Activated CD4-positive, alpha-beta memory T cell treated with anti-CD3 and anti-CD28 coated beads for 36 hours (primary cell): ENCODE measurements at places on chromosomes 1 and 21.

DNA sequence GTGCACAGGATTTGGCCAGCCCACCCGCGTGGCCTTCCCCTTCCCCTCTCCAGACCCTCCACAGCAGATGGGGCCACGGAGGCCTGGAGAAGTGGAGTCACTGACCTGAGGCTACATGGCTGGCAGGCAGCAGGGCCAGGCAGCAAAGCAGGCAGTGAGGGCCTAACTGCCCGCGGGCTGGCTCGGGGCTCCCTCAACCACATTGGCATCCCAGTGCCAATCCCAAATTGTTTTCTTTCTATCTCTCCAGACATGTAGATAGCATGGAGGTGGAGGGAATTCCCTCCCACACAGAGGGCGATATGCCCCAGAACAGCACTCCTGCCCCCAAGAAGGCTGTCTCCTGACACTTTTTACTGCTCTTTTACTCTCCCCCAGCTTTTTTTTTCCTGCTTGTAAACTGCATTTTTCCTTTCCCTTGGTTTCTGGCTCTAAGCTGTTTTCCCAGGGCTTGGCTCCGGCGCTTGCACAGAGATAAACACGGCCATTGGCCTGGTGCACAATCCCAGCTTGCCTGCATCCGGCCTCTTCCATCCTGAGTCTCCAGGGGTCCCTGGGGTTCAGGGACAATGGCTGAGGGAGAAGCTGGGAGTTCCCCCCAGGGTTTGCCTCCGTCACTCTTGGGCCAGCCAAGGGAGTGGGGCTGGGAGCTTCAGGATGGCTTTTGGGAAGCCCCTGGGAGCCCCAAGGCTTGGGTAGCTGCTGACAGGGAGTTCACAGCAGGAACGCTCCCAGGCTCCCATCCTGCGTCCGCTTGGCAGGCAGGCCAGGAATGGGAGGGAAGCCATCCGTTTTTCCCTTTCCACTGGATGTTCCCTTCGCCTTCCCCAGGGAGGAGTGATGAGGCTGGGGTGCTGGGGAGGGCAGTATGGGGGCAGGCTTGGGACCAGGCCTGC, 7.0 kb downstream of the EPHX1 start:
- no peak overlapping the region for H3K4me3 ChIP-seq
- no peaks in the 10 kb centered on the region for H3K27me3 ChIP-seq
- no peaks in the 10 kb centered on the region for H3K4me1 ChIP-seq
- H3K27ac ChIP-seq: no peak overlapping the region
- no peaks in the 10 kb centered on the region for H3K36me3 ChIP-seq

- DNase-seq: no peak
- no peak overlapping the region for H3K27ac ChIP-seq
- H3K27me3 ChIP-seq: peaks cover 8% of the 10 kb centered on the region
- no peaks in the 10 kb centered on the region for H3K36me3 ChIP-seq
Measured at GRCh38 chr1:41480204-41481108, 4.0 kb downstream of the EDN2 start.

DNA sequence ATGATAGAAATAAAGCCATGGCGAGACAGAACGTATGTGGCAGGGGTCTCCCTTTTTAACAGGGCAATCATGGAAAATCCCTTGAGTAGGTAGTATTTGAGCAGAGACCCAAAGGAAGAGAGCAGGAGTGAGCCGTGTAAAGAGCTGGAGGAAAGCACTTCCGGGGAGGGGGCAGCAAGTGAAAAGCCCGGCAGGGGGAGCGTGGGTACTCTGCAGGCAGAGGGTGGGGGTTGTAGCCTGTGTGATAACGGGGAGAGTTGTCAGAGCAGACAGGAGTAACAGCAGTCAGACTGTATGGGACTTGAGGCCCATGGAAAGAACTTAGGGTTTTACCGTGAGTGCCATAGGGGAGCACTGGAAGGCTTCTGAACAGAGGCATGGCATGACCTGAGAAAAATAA, 51.1 kb upstream of the LDLRAP1 start:
- peaks cover 19% of the 10 kb centered on the region for H3K36me3 ChIP-seq
- no peaks in the 10 kb centered on the region for H3K27me3 ChIP-seq
- no peak overlapping the region for H3K27ac ChIP-seq

DNA sequence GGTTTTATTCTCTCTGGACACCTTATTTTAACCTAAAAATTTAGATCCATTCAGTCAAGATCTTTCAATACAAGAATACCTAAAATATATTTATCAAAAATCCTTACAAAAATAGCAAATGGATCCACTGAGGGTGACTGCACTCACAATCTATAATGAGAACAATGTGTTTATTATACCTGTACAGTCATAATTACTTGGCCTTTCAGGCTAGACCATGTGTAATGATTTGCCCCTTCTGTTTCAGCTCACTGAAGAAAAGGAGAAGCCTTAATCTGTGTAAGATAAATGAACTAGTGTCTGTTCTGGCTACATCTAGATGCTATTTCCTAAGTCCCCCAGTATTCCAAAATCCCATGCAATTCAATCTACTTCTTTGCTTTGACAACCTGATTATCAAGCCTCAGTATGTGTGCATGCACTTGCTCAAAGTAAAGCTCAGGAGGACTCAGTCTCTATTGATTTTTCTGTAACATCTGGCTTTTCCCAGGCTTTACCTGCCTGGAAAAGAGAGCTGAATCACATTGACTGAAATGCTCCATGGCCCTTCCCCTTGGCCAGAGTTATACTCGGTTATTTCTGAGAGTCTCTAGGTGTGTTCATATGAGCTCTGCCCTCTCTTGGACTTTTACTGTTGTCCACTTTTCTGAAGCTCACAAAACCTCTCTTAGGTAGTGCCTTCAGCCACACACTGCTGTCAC, 27.6 kb downstream of the CRP start:
- no peaks in the 10 kb centered on the region for H3K4me1 ChIP-seq
- no peak overlapping the region for H3K4me3 ChIP-seq
- no peak overlapping the region for H3K27ac ChIP-seq
- H3K27me3 ChIP-seq: peaks cover 8% of the 10 kb centered on the region
- H3K36me3 ChIP-seq: no peaks in the 10 kb centered on the region

DNA sequence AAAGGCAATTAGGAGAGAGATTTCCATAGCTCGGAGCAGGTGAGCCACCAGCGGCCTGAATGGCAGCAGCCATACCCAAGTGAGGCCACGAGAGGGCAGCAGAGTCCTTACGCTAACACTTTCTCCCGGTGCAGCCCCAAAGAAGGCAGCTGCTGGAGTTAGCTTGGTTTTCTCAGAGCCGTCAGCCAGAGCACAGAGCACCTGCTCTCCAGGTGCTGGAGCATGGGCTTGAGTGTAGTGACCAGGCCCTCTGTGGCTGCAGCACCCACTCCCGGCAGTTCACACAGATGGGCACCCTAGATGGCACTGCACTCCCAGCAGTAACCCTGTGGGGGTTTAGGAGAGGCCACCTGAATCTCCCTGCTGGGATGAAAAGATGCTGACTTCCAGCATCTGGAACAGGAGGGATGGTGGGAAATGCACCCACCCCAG, 45.8 kb downstream of the TMCC2 start:
- no peaks in the 10 kb centered on the region for H3K36me3 ChIP-seq
- no peak overlapping the region for H3K27ac ChIP-seq
- H3K4me3 ChIP-seq: no peak overlapping the region
- peaks cover 30% of the 10 kb centered on the region for H3K4me1 ChIP-seq
- no peaks in the 10 kb centered on the region for H3K27me3 ChIP-seq
- DNase-seq: peak; percentile 91

DNA sequence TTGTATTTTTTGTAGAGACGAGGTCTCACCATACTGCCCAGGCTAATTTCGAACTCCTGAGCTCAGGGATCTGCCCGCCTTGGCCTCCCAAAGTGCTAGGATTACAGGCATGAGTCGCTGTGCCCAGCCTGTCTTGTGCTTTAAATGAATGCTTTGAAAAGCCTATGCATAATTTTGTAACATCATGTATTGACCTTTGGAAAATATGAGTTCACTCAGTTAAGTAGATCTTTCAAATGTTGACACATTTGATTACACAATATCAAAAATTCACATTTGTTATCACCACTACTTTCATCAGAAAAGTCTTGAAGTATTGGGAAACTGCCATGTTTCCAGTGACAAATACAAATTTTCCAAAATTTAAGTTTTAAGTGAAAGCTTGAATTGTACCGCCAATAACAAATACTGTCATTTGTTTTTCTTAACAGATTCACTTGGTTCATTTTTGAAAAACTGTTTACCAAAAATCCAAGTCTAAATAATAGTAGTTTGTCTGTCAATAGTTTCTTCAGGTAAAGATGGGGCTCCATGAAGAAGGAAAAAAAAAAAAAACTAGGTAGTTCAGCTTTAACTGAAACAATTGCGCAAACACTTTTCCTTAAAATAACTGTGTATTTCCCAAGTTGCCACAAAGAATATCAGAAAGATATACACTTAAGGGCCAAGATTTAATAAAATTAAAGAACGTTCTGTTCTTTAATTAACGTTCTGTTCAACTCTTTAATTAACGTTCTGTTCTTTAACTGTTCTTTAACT, 233.2 kb upstream of the NR5A2 start:
- DNase-seq: no peak
- H3K27ac ChIP-seq: no peak overlapping the region
- H3K36me3 ChIP-seq: no peaks in the 10 kb centered on the region
- H3K4me3 ChIP-seq: no peak overlapping the region
- H3K27me3 ChIP-seq: no peaks in the 10 kb centered on the region
- H3K4me1 ChIP-seq: no peaks in the 10 kb centered on the region

DNA sequence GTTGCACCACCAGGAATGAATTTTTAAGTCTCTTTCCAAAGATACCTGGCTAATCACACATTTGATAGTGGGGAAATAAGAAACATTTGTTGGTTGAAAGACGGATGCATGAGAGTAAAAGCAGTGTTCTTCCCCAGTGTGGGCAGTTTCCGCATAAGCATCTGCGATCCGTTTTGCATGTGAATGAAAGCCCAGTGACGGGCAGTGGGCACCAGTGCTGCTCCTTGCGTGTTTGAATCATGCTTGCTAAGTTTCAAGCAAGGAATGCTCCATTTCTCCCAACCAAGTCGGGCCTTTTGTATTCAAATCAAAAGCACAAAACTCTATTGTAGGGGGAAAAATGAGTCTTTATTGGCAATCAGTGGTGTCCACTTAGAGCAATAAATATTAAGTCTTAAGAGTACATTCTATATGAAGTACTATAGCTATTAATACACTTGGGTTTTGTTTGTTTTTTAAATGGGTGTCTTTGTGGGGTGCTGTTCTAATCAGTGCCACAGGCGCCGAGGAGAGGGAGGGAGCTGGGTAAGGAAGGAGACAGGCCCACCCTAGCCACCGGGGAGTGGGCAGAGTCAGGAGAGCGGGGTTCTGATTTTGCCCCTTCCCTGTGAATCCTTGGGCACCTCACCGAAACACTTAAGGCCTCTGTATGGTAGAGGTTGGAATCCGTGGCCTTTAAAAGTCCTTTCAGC, 750 bp upstream of the PTGFRN start:
- H3K27me3 ChIP-seq: no peaks in the 10 kb centered on the region
- DNase-seq: no peak
- H3K4me1 ChIP-seq: peaks cover 2% of the 10 kb centered on the region

DNA sequence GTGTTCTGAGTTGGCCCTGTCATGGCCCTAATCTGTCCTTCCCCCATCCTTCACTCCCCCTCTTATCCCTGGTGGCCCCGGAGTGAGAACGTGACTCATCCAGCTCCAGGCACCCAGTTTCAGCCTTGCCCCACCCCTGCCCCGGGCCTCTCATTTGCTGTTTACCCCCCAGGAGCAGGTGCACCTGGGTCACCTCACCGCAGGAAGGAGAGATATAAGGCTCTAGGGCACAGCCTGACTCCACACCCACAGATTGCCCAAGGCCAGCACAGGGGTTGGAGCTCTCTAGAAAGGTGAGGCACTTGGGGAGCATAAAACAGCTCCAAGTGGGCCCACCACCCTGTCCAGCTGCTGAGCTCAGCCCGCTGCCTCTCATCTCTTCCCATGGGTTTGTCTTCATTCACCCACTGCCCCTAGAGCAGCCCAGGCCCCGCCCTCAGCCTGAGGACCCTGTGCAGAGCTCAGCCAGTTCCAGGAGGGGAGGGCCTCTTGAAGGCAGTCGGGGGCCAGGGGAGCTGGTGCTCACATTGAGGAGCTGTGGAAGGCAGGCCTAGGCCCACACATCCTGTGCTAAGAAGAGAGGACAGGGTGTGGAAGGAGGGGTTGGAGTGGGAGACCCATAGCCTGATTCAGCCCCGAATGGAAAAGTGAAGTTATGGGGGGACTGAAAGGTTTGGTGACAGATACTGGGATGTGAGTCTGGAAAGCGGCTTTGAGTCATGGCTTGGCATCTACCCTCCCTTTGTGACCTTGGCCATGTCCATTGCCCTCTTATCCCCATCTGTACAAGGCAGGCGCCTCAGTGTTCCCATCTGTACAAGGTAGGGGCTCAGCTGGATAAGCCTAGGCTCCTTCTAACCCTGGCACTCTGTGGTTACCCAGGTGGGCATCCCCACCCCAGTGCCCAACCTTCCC, 16.1 kb upstream of the GPR37L1 start:
- H3K4me3 ChIP-seq: no peak overlapping the region
- no peaks in the 10 kb centered on the region for H3K36me3 ChIP-seq
- no peak for DNase-seq
- H3K27ac ChIP-seq: no peak overlapping the region

DNA sequence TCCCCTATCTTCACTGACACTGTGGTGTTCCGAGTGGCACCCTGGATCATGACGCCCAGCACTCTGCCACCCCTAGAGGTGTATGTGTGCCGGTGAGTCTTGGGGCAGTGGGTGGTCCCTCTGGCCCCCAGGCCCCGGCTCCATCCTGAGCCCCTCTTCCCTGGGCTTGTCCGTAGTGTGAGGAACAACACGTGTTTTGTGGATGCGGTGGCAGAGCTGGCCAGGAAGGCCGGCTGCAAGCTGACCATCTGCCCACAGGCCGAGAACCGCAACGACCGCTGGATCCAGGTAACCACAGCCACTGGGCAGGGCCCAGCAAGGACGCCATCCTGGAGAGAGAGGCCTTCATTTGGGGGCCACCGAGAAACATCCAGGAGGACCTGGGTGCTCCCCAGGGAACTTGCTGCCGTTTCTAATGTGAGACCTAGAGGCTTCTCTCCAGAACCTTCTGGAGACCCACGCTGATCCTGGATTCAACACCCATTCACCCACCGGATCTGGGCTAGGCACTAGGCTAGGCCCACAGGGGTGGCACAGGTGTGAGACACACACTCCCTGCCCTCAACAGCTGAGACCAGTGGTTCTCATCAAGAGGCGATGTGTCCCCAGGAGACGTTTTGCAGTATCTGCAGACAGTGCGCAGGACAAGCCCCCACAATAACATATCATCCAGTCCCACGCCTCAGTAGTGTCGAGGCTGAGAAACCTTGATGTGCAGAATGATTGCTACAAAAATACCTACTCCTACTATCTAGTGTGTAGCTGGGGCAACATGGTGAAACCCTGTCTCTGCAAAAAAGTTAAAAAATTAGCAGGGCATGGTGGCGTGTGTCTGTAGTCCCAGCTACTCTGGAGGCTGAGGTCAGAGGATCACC, 22.2 kb downstream of the PADI3 start:
- no peaks in the 10 kb centered on the region for H3K36me3 ChIP-seq
- no peak overlapping the region for H3K4me3 ChIP-seq
- H3K4me1 ChIP-seq: no peaks in the 10 kb centered on the region
- H3K27ac ChIP-seq: no peak overlapping the region

DNA sequence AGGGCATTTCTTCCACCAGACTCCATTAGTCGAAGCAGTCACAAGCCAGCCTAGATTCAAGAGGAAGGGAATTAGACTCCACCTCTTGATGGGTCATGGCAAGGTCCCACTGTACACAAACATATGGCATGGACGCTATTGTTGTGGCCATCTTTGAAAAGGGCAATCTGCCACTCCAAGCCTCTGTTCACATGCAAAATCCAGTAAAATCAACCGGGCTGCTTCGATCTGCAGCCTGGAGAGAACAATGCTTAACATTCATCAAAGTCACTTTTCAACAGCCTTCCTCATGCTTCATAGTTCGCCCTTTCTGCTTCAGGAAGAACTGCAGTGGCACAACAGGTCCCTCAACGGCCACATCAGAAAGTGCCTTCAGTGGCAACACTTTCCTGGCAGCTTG, 28.0 kb upstream of the GJB5 start:
- no peak for DNase-seq
- H3K27me3 ChIP-seq: peaks cover 20% of the 10 kb centered on the region
- H3K36me3 ChIP-seq: no peaks in the 10 kb centered on the region
